NCI-H146 (cell line): ENCODE measurements at places on chromosomes 1 and 21.
A peak's percentile ranks its signal among the peaks of the same experiment; 100 is the strongest.

- DNase-seq, result no peak
These were observed 55.8 kb downstream of the UBE2T start for GRCh38 chr1:202285908-202286307.

- no peak for DNase-seq
These were observed 44.6 kb upstream of the ZBTB18 start for GRCh38 chr1:244006381-244006901.

GRCh38 chr1:30028283-30028682, 695.1 kb downstream of the MATN1 start:
- no peak for DNase-seq

DNA sequence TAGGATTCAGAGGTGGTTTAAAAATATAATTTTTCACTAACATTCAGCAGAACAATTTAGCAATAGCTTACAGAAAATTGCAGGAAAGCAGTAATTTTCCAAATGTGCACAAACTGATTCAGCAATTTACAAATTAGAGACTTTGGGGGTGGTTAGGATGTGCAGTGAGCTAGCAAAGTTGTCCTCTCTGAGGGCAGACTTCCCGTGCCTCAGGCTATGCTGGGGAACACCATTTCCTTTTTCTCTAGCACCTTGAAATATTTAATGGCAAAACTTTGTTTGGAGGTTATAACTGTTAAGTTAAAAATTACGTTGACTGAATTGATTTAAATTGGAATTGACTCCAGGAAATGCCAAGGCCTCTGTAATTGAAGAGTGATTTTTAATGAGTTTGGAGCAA, 258.9 kb downstream of the PTBP2 start:
- DNase-seq, result no peak

- no peak for DNase-seq
These were observed 54.8 kb upstream of the CNTN2 start for GRCh38 chr1:204988196-204988595.

DNA sequence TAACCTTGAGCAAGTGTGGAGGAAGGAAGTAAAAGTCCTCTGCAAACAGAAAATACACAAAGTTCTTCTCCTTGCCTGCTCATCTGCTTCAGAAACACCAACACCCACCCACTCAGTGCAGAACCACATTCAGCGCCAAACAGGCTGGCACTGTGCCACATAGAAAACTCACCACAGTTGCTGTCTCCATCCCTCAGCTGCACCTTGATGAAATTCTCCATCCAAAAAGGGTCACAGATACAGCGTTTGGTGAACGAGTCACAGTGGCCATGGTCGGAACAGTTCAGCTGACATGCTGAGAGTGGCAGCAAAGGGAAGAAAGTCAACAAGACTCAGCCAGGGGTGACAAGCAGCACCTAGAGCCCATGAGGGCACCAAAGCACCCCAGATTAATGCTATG, 114.5 kb downstream of the KIAA0319L start:
- DNase-seq, result no peak

GRCh38 chr1:222071387-222071786, 329.5 kb upstream of the DUSP10 start:
- no peak for DNase-seq

DNA sequence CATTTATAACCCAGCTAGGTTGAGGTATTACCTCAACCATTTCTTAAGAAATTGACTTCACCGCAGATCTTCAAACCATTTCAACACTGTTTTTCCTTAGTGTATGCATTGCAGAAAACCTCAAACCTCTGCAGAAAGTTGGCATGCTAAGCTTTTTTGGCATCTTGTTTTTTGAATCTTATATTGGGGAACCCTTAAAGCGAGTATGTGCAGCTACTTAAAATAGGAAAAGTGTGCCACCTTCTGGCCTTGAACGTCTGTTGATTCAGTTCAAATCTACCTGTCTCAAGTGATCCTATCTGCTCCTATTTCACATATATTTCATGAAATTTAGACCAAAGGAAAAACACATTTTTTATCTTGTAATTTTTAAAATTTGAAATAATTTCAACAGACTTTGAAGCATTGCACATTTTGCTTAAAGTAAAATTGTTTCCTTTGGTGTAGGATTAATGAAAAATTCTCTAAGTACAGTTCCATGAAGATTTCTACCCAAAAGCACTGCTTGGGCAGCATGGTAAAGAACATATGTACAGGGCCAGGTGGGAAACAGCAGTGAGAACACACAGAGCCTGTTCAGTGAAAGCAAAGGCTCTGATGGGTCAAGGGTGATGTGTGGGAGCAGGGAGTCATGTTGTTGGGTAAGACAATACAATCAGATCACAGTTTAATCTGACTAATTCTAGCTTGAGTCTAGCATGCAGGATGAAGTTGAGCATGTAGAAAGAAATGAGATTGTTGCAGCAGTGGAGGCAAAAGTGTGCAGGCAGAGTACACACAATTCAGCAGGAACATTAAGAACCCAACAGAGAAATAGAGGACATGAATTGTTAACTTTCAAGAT, 17.2 kb downstream of the HENMT1 start:
- peak; percentile 44 for DNase-seq

GRCh38 chr1:38208716-38209632, 162.4 kb upstream of the POU3F1 start:
- DNase-seq, result no peak

DNA sequence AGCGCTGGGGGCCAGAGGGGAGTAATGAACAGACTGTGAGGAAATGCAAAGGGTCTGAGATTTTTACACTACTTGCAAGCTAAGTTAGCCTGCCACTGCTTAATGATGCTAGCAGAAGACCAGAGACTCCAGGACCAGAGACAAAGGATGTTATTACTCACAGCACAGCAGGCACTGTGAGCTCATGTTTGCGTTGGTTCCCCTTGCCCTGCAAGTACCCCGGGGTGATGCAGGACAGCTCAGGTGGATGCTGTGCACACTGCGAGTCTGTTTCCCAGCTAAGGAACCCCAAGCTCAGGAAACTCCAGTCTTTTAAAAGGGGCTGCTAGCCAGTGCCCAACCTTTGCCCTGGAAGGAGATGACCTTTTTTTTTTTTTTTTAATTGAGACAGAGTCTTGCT, 1.2 kb downstream of the FHAD1 start:
- DNase-seq, result peak; percentile 18

DNA sequence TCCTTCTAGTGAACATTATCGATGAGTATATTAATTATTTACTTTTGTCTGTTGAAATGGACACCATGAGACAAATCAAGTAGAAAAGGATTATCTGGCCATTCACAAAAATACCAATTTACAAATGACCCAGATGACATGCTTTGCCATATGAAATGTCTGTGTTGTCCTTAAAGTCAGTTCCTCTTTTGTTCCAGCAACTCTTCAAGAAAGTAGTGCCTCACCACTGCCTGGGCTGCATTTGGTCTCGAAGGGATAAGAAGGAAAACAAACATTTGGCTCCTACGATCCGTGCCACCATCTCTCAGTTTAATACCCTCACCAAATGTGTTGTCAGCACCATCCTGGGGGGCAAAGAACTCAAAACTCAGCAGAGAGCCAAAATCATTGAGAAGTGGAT, 79.6 kb downstream of the RGL1 start:
- DNase-seq, result no peak

- no peak for DNase-seq
These were observed 19.7 kb downstream of the GPSM2 start for GRCh38 chr1:108896146-108897145.

DNA sequence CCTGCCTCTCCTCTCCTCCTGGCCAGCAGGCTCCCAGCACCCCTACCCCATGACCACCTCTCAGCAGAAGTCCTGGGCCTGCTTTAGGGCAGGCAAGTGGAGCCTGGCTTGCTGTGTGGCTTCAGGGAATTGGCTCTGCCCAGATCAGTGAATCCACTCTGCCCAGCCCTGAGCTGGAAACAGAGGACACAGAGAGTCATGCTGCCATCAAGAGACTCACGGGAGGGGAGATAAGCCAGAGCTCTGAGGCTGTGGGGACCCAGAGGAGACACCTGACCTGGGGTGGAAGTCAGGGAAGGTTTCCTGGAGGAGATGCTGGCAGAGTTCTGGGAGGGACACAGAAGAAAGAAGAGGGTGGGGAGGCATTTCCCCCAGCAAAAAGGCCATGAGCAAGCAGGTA, 54.2 kb downstream of the GLIS1 start:
- no peak for DNase-seq

DNA sequence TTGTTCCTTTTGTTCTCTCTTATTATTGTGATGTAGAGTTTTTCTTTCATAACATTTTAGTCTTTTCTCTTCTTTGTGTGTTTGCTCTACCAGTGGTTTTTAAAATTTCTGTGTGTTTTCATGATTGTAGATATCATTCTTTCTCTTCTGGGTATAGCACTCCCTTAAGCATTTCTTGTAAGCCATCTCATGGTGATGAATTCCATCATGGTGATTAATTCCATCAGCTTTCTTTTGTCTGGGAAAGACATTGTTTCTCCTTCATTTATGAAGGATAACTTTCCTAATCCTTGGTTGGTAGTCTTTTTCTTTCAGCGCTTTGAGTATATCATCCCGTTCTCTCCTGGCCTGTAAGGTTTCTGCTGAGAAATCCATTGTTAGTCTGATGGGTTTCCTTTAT, 22.7 kb downstream of the CD55 start:
- DNase-seq, result no peak

GRCh38 chr21:38831526-38832467, 26.1 kb downstream of the ETS2 start:
- no peak for DNase-seq

GRCh38 chr1:184953600-184954219, 20.6 kb downstream of the NIBAN1 start:
- no peak for DNase-seq

GRCh38 chr1:162094271-162094670, 24.8 kb downstream of the NOS1AP start:
- no peak for DNase-seq

DNA sequence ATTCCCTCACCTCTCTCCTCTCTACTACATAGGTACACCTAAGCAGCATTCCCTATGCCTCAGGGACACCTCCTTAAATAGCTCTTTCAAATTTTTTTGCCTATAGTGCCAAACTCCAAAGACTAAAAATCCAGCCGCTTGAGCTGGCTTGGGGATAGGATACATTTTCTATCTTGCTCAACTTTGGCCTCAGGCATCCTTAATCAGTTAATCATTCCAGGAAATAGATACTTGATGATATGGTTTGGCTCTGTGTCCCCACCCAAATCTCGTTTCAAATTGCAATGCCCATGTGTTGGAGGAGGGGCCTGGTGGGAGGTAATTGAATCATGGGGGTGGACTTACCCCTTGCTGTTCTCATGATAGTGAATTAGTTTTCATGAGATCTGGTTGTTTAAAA, 11.4 kb upstream of the PHGDH start:
- DNase-seq, result no peak

- DNase-seq, result no peak
These were observed 83.3 kb upstream of the SAMSN1 start for GRCh38 chr21:14629461-14629860.

GRCh38 chr1:153682730-153683129, 4.2 kb downstream of the NPR1 start:
- no peak for DNase-seq

DNA sequence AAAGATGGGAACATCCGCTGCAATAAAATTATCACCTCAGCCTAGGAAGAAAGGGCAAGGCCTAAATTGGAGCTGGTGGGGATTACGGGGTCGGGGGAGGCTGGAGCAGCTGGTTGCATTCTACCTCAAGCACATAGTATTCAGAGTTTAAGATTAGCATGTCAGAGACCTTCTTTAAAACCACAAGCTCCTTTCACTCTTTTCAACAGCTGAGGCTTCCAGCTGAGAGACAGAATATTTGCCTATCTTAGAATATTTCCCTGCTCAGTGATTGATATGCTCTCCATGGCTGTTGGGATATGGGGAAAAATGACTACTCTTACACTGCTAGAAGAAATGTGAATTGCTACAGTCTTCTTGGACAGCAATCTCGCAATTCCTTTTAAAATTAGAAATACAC, 248.6 kb downstream of the TBX15 start:
- no peak for DNase-seq
